Activated CD8-positive, alpha-beta T cell treated with anti-CD3 and anti-CD28 coated beads for 36 hours (primary cell): ENCODE measurements at places on chromosomes 1 and 21. TPM values are rescaled to one million over a fixed set of nuclear protein-coding genes. Genes with fewer than 3 reads are reported as not detected.

LENEP gene
- not detected for total RNA-seq

FAM43B gene
- not detected for total RNA-seq

LYPD8 gene
- not detected for total RNA-seq

LIPI gene
- not detected for total RNA-seq

SLC9C2 gene
- not detected for total RNA-seq

DNA sequence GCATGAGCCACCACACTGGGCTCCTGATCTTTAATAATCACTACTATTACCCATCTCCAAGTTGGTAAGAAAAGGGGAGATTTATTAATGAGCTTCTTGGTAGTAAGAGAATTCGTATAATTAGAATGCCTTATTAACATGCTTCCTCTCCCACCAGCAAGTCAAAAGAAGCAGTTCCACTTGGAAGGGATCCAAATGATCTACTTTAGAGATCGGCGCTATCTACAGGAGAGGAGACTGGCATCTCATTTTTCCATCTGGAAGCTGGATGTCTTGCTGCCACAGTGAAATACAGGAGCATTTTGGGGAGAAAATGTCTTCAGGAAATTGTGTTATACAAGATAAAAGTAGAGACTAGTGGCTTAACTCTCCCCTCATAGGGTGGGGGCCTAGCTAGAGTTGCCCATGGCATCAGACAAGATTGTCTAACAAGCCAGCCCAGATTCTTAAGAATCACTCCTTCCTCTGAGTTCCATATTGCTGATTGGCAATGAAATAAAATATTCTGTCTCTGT lies 33.6 kb upstream of the CAMSAP2 start:
- no peak for DNase-seq
- H3K4me1 ChIP-seq, result no peaks in the 10 kb centered on the region
- H3K27ac ChIP-seq, result no peak overlapping the region
- no peaks in the 10 kb centered on the region for H3K36me3 ChIP-seq
- no peak overlapping the region for H3K4me3 ChIP-seq

GRCh38 chr1:211339631-211340041 lies 13.0 kb downstream of the TRAF5 start:
- peaks cover 31% of the 10 kb centered on the region for H3K36me3 ChIP-seq
- no peak overlapping the region for H3K4me3 ChIP-seq
- DNase-seq, result peak; percentile 65

NBPF11 gene
- 5.6 TPM for total RNA-seq

- DNase-seq, result no peak
- H3K4me1 ChIP-seq, result peaks cover 4% of the 10 kb centered on the region
- H3K27ac ChIP-seq, result no peak overlapping the region
- no peaks in the 10 kb centered on the region for H3K36me3 ChIP-seq
These were observed 193.2 kb downstream of the C1orf94 start for GRCh38 chr1:34369701-34370455.

ERICH3 gene
- not detected for total RNA-seq

UAP1 gene
- 40.6 TPM for total RNA-seq

- no peaks in the 10 kb centered on the region for H3K4me1 ChIP-seq
- DNase-seq, result no peak
- H3K36me3 ChIP-seq, result no peaks in the 10 kb centered on the region
- H3K27me3 ChIP-seq, result peaks cover 6% of the 10 kb centered on the region
- no peak overlapping the region for H3K4me3 ChIP-seq
These were observed 6.8 kb upstream of the CNIH3 start for GRCh38 chr1:224609333-224609732.

DNA sequence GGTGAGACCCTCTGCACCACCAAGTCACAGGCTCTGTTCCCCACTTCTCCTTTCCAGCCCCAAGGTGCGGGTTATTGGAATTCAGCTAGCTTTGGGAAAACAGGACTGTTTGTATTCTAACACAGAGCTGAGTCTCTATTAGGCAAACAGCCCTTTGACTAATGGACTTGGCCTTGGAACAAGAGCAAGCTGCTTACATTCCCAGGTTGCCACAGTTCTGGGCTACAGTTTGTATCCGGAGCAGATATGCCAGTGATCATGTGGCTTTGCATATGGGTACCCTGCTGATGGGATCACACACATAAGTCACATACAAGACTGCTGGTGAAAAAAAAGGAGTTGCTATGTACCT lies 110.5 kb upstream of the COA6 start:
- H3K4me3 ChIP-seq, result no peak overlapping the region
- no peak overlapping the region for H3K27ac ChIP-seq
- H3K27me3 ChIP-seq, result peaks cover 24% of the 10 kb centered on the region
- no peaks in the 10 kb centered on the region for H3K36me3 ChIP-seq

C21orf91 gene
- 32.6 TPM for total RNA-seq

NRAS gene
- 49.9 TPM for total RNA-seq

DNA sequence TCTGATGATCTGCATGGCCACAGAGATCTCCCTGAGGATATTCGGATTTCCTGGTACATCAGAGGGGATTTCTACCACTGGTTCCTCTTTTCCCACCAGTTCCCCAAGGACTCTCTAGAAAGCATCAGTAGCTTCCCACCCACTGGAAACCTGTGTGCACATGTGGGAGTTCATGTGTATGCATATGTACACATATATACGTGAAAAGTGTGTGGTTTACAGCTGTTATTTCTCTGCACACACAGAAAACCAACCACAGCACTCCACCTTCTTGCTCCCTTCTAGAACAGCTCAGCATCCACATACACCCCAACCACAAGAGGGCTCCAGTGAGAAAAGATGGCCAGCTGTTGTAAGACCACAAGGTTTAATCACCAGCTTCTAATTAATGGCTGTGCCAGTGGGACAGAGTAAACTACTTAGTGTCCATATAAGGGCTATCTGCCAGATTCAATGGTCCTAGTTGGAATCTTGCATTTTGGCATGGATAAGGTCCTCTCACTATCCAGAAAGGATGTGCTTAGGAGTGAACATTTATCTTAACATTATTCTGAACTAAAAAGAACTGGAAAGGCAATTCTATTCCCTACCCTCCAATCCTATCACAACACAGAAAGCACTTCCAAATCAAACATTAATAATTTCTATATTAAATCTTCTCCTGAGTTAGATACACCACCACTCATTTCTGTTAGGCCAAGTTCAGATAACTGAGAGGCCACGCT lies 24.1 kb downstream of the GPR3 start:
- H3K4me1 ChIP-seq, result peaks cover 34% of the 10 kb centered on the region
- no peak overlapping the region for H3K4me3 ChIP-seq
- H3K36me3 ChIP-seq, result peaks cover 43% of the 10 kb centered on the region
- H3K27ac ChIP-seq, result peak overlapping the region; percentile 7

PGM1 gene
- total RNA-seq, result 48.9 TPM

DNA sequence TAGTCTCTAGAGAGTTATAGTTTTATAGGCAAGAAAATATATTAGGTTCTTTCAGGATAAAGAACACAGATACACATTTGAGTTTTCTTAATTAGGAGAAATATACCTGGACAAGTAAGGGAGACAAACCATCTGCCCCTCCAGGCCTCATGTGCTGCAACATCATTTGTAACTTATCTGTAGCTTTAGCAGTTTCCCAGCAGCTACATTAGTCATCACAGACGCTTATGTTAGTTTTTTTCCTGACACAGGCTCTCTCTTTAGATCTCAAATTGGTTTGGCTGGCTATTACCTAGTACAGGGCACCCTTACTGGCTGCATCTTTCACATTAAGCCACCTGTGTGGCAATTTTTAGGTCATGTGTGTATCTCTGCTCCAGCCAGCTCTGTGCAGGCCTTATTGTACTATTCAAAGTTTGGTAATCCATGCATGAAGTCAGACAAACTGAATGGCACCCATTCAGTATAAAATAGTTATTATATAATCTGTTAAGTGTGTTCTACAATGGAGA lies 25.9 kb downstream of the GNPAT start:
- no peak for DNase-seq
- no peaks in the 10 kb centered on the region for H3K27me3 ChIP-seq
- H3K36me3 ChIP-seq, result peaks cover 65% of the 10 kb centered on the region
- H3K27ac ChIP-seq, result no peak overlapping the region

GUCA2B gene
- not detected for total RNA-seq

TBX19 gene
- total RNA-seq, result 1.5 TPM

DNA sequence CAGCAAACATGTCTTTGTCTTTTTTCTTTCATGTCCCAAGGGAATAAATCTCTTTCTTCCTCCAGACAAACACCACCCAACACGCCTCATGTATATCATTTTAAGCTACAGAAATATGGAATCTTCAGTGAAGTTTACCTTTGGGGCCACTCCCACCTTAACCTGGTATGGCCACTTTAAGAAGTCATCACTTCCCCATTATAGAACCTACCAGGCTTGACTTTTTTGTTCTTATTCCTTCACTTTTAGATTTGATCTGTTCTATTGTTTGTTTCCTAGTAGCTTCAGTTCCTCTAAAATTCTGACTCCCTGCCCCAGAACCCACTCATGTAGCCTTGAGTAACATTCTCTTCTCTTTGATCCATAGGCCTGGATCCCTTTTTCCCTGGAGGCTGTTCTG lies 226.3 kb downstream of the HLX start:
- DNase-seq, result no peak
- H3K36me3 ChIP-seq, result no peaks in the 10 kb centered on the region
- no peak overlapping the region for H3K4me3 ChIP-seq
- no peak overlapping the region for H3K27ac ChIP-seq
- H3K4me1 ChIP-seq, result no peaks in the 10 kb centered on the region
- H3K27me3 ChIP-seq, result no peaks in the 10 kb centered on the region

IL20 gene
- not detected for total RNA-seq

- H3K36me3 ChIP-seq, result peaks cover 23% of the 10 kb centered on the region
- H3K4me3 ChIP-seq, result no peak overlapping the region
- H3K27ac ChIP-seq, result peak overlapping the region; percentile 3
- no peaks in the 10 kb centered on the region for H3K27me3 ChIP-seq
These were observed 5.8 kb downstream of the PCNX2 start for GRCh38 chr1:233289676-233290075.

ALPL gene
- not detected for total RNA-seq

IGSF3 gene
- total RNA-seq, result 0.54 TPM

DNA sequence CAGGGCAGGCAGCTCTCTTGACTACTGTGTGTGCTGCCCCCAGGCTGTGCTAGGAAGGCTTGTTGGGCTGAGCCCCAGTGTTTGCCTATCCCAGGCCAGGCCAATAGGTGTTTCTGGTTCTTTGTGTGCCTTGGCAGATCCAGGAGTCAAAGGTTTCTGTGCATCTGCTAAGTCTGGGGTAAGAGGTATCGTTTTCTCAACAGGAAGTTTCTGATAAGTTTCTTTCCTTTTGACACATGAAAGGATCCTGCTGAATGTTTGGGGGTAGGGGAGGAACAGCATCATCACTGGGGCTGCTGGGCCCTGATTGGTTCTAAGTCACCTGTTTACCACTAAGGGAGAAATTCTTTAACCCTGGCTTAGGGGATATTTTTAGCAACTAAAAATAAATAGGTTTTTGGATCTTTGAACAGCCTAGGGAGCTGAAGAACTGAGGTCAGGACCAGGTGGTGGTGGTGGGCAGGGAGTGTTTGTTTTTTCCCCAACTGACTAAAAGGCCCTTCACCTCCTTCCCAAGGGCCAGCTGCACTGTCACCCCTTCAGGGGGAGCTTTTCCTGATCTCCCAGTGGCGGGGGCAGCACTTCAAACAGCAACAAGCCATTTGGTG lies 85.1 kb downstream of the KCNN3 start:
- H3K27ac ChIP-seq, result peak overlapping the region; percentile 92
- peak overlapping the region; percentile 13 for H3K4me3 ChIP-seq
- H3K36me3 ChIP-seq, result no peaks in the 10 kb centered on the region
- H3K4me1 ChIP-seq, result peaks cover 35% of the 10 kb centered on the region

GNG5 gene
- total RNA-seq, result 106 TPM

KRTAP12-1 gene
- not detected for total RNA-seq

DNA sequence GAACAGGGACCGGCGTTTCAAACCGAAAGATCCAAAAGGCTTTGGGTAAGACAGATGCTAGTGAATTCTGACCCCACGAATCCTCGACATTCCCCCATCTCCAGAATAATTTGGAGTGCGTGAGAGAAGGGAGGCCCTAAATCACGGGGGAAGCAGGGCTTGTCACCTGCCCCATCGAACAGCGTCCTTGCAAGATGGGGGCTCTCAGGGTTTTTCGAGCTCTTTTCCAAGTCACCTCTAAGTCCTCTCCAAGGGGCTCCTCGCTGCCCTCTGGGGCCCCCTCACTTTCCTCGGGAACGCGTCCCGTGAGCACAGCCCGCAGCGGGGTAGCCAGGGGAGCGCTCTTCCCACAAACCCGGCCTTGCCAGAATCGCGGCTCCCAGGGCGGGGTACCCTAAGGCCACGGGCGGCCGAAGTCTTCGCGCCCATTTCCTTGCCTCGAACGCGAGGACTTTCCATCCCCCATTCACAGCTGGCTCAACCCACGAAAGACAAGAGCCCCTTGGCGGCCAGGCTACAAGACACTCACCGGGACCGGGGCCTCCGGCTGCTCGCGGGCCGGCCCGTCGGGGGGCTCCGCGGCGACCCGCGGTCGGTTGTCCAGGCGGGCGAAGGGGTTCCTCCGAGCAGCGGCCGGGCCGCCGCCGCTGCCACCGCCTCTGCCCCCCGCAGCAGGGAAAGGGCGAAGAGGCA lies 546 bp downstream of the DONSON start:
- no peaks in the 10 kb centered on the region for H3K27me3 ChIP-seq
- H3K4me1 ChIP-seq, result peaks cover 15% of the 10 kb centered on the region

GRCh38 chr1:175656416-175656815 lies 87.0 kb downstream of the TNR start:
- DNase-seq, result no peak
- no peaks in the 10 kb centered on the region for H3K4me1 ChIP-seq
- H3K27me3 ChIP-seq, result peaks cover 4% of the 10 kb centered on the region
- H3K36me3 ChIP-seq, result no peaks in the 10 kb centered on the region

- no peaks in the 10 kb centered on the region for H3K36me3 ChIP-seq
- H3K27me3 ChIP-seq, result no peaks in the 10 kb centered on the region
- peaks cover 30% of the 10 kb centered on the region for H3K4me1 ChIP-seq
- H3K27ac ChIP-seq, result peak overlapping the region; percentile 99
These were observed 94.7 kb downstream of the PPIAL4G start for GRCh38 chr1:148388260-148389026.

TMEM234 gene
- total RNA-seq, result 6.9 TPM

DNA sequence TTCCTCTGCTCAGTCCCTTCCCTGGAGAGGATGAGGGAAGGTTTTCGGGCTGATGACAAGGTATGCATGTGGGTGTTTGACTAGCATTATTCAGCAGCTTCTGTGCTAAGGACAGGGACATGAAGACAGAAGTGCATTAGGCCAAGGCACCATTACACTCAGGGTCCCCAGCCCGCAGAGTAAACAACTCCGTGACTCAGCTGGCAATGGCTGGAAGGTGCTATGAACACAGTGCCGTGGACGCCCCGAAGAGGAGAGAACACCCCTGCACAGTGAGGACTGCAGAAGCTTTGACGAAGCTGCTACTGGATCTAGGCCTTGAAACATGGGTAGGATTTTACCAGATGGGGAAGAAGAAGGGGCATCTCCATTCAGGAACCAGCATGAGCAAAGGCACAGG lies 13.7 kb upstream of the EPS8L3 start:
- H3K27ac ChIP-seq, result no peak overlapping the region
- no peak for DNase-seq
- no peak overlapping the region for H3K4me3 ChIP-seq
- H3K27me3 ChIP-seq, result no peaks in the 10 kb centered on the region
- no peaks in the 10 kb centered on the region for H3K4me1 ChIP-seq
- peaks cover 2% of the 10 kb centered on the region for H3K36me3 ChIP-seq

MATN1 gene
- 1.4 TPM for total RNA-seq
